Stimulated activated CD4-positive, alpha-beta T cell treated with anti-CD3 and anti-CD28 coated beads, Interleukin-15, amount 100 ng/mL, for 1 hour (primary cell): ENCODE measurements at places on chromosomes 2 and 18.

GRCh38 chr2:174775571-174775980, 11.3 kb upstream of the CHRNA1 start:
- no peak for DNase-seq

DNA sequence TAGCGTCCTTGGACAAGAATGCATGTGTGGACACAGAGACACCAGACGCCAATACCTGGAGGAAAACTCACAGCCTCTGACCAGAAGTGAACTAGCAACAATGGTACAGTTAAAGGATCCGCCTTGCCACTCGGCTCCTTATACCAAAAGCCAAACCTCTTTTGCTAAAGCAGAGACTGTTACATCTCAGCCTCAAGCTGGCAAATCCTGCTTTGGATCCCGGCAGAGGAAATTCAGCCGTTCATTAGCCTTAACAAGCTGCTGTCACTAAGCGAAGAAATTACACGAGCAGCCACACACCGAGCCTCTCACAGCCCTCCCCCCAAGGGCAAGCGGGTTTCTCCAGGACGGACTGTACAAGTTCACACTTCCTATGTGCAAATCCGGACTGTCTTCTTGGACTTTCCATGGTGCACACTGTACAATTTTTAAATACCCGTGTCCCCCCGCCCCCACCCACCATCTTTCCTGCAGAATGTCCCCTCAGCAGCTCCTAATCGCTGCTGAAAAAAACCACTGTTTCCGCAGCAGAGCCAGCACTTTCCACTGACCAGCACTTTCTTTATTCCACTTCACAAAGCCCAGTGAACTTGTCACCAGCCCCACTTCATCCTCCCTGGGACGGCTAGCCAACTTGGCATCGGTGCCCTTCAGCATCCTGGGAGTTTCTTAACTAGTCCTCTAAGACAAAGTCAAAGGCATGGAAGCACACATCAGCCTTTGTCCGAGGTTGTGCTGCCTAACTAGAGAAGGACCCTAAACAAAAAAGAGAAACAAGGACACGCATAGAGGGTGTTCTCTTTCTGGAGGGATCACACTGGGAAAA, 1.5 kb downstream of the KLF7 start:
- DNase-seq: no peak

- no peak for DNase-seq
These were observed 212.6 kb downstream of the TNS1 start for GRCh38 chr2:217790195-217790594.

GRCh38 chr2:127917916-127918315, 32.2 kb upstream of the AMMECR1L start:
- no peak for DNase-seq

GRCh38 chr18:58580623-58581022, 48.3 kb downstream of the ALPK2 start:
- no peak for DNase-seq

DNA sequence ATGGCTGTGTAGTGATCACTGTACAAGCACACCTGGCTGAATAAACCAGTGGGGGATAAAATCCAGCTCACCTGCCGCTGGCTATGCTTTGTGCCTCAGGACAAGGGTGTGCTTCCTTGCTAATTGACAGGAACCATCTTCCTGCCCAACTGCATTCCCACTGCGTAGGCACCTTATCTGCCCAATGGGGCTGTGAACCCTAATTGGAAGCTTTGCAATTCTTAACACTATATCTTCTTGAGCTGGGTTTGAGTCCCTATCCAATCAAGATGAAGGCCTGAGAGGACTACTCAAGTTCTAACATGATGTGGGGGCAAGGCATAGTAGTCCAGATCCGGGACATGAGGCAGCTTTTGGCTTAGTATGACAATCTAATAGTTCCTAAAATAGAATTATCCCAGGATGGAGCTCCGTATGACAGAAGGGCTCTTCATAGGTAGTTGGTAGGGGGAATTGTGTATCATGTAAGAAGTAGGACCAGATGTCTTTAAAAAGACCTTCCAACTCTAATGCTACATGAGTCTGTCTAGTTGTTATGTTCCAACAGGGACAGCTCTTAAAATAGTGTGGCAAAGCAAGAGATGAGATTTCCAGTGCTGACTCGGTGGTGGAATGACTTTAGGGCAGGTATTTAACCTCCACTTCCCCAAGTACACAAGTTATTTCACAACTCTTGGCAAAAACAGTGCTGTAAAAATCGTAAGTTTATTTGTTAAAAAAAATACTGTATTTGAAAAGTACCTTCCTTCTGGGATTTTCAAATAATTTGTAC, 2.3 kb upstream of the TMEM150A start:
- DNase-seq: no peak

- DNase-seq: no peak
These were observed 113.8 kb upstream of the HS6ST1 start for GRCh38 chr2:128432423-128432822.

DNA sequence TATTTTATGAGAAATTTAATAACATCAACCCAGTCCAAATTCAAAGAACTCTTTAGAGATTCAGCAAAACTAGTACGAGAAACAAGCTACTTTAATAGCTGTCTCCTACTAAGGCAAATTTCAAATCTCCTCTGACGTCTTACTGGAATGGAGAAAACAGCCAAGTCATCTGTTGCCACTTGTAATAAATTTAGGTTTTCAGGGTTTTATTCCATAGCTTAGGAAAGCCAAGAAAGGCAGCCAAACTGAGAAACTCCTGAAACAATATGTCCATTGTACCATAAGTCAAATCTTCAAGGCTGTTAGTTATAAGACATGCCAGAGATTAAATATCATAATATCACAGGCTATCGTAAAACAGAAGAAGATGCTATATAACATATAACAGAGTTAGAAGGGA, 524.6 kb upstream of the SETBP1 start:
- DNase-seq: no peak

DNA sequence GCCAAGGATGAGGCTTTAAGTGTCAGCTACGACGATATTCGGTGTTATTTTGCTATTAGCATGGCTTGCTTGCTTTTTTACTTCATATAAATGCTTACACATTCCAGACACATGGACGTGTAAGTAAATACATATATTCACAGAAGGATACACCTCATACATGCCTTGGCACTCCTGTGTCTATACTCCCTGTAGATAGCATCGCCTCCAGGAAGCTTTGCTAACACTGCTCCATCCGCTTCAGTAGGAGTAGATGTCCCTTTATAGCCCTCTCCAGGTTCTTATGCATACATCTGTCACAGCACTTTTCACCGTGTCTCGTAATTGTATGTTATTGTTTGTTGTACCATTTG, 27.5 kb upstream of the KCTD1 start:
- no peak for DNase-seq

DNA sequence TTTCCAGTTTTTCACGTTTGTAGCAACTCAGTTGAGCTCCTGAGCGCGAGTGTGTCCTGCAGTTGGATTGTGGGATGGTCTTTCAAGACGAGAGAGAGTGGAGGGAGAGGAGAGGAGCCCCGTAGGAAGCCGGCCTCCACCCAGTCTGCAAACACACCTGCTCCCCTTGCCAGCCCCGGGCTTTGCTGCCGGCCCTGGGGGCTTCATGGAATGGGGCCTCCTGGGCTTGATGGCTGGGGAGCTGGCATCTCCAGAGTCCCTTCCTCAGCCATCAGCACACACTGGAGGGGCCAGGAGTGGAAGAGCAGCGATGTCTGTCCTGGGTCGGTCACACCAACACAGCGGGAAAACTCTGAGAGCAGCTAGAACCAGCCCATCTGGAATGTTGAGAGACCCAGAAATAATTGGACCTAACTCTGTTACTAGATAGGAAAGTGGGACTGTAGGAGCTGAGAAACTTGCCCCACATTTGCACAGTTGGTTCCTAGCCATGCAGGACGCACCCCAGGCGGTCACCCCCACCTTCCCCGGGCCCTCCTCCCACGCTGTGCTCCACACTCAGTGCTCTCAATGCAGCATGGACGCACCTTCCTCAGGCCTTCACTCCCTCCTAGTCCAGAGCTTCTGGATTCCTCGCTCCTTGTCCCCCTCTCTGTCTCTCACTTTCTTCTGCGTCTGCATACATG, 69.6 kb downstream of the PTGR3 start:
- no peak for DNase-seq
